ENCODE measurements at places on chromosomes 1 and 21.

DNA sequence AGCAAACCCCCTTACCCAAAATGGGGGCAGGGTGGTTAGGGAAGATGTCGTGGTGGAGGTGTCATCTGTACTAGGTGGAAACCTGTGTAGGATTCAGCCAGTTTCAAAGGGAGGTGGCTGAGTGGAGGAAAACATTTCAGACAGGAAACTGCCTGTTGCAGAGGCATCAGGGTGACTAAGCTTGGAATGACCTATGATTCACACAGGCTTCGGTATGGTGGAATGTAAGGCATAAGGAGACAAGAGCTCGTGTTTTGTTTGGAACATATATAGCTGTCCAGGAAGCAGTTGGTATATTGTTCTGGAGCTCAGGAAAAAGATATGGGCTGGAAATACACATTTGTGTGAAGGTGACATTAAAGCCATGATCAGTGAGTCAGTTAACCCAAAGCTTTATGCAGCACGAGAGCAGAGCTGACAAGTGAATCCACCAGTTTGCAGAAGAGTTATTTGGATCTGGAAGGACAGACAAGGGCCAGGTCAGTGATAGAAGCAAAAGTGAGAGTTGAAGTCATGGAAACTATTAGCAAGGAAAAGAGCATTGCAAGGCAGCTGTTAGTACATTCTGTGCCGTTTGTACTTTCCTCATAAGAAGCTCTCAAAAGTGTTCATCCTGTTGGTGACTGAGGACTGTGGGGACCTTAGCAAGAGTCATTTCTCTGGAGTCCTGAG, 12.2 kb downstream of the UTP25 start:
- DNase-seq = no peak

- DNase-seq = no peak
Observed at GRCh38 chr1:182041615-182042014, 19.9 kb downstream of the ZNF648 start.

DNA sequence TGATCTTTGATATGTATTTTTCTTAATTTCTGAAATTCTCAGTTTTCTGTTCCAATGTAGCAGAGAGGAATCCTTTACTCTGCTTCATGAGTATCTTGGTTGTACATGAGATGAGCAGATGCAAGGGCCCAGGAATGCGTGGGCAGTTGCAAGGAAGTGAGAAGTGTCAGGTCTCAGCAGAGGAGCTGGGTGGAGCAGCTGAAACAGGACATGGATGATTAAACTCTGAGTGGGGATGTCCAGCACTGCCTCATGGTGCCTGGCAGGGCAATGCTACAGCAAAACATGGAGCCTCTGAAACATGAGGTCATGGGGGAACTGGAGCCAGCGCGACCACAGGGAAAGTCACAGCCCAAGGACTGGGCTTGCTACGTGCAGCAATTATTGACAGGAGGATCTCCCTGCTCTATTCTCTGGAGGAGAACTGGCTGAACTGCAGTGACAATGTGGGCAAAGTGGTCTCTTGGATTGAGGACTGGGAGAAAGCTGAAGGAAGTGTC, 48.4 kb downstream of the COLGALT2 start:
- DNase-seq = no peak

DNA sequence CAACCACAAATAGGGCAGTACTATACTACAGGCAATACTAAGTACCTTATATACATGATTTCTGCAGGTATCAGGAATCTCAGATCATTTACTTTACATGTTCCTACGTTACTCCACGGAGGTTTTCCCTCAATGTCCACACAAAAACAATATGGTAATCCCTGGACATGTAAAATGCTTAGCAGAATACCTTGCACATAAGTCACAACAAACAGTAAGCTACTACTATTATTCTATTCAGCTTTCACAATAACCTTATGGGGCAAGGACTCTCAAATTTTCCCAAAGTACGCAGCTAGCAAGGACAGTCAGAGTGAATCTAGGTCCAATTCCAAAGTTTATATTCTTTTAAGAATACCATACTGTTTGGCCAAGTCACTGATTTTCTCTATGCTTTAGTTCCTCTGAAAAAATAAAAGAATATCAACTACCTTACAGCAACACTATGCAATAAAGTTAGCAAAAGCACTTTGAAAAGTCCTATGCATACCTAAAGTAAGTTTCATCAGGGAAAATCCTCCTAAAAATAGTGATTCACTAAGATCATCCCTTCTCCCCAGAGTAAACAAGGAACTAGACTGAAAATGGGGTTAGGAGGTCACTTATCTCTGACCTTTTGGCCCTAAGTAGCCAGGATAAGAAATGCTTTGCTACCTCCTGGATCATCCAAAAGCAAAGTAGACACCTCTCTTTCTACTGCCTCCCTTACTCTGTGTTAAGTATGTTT, 67.4 kb downstream of the LUZP1 start:
- DNase-seq = no peak

GRCh38 chr21:33027401-33028286, 1.9 kb downstream of the OLIG2 start:
- DNase-seq = no peak

- peak; percentile 51 for DNase-seq
Observed at GRCh38 chr1:21289700-21290545, at the start of gene ECE1. Gene ECE1, minus strand, starts transcription at chr1:21290463. Its CDS starts 49 bp downstream, at chr1:21290414.

DNA sequence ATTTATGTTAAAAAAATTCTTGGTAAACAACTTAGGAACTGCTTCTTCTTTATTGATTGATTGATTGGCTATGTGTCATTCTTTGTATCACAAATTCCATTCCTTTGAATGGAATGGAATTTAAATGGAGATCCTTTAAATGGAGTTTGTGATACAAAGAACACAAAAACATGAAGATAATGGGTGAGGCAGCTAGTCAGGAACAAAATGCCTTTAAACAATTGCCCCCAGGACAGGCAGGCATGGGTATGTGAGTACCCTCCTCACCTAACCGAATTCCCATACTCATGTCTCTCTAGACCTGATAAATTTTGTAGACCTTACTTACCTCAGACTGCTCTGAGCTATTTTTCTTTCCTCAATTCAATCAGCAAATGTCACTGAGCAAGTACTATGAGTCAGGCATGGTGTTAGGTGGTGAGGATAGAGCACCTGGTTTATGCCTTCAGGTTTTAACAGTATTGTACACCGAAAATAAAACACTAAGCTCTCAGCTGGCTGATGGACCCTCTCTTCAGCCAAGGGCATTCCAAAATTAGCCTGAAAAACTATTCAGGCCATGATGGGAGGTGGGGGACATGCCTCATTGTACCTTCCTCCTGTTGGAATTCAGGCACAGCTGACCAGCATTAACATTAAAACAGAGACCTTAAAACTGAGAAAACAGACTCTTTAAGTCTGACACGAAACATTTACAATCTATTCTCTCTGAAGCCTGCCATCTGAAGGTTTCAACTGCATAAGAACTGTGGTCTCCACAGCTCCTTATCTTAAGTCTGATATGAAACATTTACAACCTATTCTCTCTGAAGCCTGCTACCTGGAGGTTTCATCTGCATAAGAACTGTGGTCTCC, 58.9 kb downstream of the OLFML3 start:
- DNase-seq = no peak

DNA sequence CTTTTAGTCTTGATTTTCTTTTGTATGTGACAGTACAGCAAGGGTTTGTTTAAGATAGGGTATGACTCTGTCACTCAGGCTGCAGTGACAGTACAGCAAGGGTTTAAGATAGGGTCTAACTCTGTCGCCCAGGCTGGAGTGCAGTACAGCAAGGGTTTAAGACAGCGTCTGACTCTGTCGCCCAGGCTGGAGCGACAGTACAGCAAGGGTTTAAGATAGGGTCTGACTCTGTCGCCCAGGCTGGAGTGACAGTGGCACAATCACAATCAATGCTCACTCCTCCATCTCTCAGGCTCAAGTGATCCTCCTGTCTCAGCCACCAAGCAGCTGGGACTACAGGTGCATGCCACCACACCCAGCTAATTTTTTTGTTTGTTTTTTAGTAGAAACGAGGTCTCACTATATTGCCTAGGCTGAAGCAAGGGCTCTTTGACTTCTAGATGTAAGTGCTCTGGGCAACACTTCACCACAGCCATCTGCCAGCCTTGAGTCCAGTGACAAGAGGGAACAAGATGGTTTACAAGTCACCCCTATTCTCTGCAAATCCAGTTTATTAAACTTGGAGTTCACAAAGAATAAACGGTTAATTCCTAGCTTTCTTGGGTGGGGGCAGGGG, 965 bp upstream of the SH2D5 start:
- no peak for DNase-seq

- no peak for DNase-seq
Observed at GRCh38 chr1:8214501-8215173, 103.3 kb upstream of the SLC45A1 start.

GRCh38 chr1:44557778-44558177, 116.5 kb downstream of the TMEM53 start:
- no peak for DNase-seq

DNA sequence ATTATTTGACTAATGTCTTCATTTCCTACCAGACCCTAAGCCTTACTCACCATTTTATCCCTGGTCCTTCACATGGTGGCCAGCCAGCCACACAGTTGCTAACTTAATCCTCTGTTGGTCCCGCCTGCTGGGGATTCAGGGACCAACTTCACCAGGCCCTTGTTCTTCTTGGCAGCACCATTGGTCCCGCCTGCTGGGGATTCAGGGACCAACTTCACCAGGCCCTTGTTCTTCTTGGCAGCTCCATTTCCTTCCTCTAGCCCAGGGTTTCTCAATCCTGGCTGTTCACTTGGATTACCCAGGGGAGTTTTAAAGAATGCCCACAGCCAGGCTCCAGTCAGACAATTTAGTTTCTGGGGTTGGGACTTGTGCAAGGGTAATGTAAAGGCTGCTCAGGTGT, 233.1 kb upstream of the CSF3R start:
- DNase-seq = no peak

GRCh38 chr1:150976879-150977694, 2.5 kb upstream of the CERS2 start:
- DNase-seq = peak; percentile 81

DNA sequence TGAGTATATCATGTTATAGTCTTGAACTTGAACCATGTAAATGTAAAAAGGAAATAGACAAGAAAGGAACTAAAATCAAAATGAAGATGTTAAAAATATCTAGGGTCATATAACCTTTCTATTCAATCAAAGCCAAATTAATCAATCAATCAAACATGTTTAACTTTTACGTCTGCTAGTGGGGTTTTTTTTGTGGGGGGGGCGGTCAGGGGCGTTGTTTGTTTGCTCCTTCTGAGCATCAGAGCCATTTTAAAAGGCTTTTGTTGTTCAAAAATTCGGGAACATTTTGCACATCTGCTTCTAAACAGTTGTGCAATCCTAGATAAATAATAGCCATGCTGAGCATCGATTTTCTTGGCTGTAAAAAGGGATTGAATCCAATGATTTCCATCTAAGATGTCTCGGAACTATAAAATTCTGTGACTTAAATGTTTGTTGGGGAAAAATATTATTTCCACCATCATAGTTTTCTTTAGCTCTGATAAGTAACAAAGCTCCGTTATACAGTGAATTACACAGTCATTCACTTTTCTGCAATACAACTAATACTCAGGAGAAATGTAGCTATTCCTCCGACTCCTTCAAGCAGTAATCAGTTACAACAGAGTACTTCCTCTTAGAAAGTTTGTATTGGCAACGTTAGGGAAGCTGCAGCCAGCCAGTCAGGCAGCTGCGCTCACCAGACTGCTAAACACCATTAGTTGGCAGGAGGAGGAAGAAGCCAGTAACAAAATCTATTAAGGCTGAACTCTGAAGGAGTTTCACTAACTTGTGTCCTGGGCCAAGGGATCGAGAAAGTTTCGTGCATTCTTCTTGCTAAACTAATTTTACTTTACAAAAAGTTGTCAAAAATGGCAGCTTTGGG, 2.2 kb downstream of the SPATA6 start:
- peak; percentile 9 for DNase-seq

- no peak for DNase-seq
Observed at GRCh38 chr1:235227414-235227813, 66.4 kb upstream of the RBM34 start.

- no peak for DNase-seq
Observed at GRCh38 chr1:5562769-5563168, 429.5 kb downstream of the NPHP4 start.

DNA sequence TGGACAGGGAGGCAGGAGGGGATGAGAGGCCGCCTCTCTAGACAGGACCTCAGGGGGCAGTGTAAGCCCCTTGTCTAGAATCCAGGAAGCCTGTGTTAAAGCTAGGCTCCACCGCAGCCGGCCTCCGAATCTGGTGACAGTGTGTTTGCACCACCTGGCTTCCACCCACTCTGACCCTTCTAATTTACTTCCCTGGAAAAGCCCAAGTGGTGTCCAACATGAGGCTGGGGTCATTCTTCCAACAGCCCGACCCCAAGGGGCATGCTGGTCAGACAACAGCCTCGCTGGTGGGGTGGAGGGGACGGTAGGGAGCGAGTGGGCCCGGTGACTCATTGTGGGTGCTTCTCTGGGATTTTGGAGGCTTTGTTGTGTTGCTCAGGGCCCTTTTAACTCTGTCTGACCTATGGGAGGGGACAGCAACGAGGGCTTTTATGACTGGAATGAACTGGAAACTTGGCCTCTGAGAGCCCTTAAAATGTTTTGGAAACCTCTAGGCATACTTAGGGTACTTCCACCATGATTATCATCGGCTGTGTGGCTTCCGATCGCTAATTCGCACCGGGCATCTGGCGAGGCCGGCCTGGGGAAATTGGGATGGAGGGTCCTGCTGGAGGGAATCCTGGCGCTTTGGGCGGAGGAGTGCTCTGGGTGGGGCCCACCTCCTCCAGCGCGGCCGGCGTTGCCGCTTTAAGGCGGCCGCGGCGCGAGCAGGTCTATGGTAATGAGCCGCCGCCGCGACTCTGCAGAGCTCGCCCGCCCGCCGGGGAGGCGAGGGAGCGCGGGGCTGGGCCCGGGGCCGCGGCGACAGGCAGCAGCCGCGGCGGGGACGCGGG, at the start of gene CELSR2:
CELSR2 (plus strand) TSS at position 743 of the 833 bp plus-strand sequence. CDS start 541 bp downstream, outside the sequence.
- peak; percentile 88 for DNase-seq

- peak; percentile 31 for DNase-seq
Observed at GRCh38 chr1:67535474-67535873, 105.3 kb upstream of the SERBP1 start.

DNA sequence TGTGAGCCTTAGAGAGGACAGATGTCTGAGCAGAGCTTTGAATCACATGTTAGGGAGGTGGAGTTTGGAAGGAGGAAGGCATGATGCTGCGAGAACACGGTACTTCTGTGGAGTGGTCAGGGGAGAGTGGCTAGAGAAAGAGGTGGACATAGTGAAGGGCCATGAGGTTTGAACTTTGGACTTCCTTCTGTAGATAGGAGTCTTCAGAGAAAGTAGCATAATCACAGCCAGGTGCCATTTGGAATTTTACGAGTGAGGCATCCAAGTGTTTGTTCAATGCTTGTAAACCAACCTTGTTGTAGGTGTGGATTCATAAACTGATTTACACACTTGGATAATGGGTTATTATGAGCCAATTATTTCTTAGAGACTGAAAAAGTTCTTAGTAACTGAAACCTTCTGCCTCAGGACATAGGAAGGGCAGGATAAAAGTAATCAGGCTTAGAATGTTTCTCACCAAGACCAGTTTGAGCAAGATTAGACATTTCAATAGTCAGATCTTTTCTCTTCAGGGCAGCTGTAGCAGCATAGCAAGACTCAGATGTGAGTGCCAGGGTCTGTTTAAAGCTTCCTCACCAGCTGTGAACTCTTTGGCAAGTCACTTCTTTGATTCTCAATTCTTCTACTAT, 83.5 kb upstream of the HMCN1 start:
- DNase-seq = no peak

Data from germinal center (tissue), 1 donor.